ENCODE measurements at places on chromosomes 6 and 20. TPM values are rescaled to one million over a fixed set of nuclear protein-coding genes. Genes with fewer than 3 reads are reported as not detected.

- no peak for DNase-seq
Observed at GRCh38 chr6:89387516-89388201, 24.4 kb downstream of the RRAGD start.

DNA sequence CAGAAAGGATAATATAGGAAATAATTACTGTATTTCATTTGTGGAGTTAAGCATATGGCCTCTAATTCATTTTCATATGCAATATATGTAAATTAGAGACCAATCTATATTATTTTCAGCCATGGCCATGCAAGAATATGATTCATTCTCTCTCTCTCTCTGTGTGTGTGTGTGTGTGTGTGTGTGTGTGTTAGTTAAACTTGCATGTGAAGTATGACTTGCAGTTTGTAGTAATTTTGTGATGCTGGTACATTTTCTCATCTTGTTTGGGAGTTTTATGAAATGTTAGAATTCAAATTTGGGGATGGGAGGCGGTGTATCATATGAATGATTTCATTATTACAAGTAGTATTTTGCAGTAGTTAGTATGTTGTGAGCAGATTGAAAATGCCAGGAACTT is 74.8 kb downstream of the JARID2 start:
- DNase-seq, result no peak

- DNase-seq, result no peak
Observed at GRCh38 chr20:5146871-5147592, 20.2 kb downstream of the CDS2 start.

The HSF2 gene
- 11.8 TPM for total RNA-seq

The DDO gene
- total RNA-seq, result 3.5 TPM

- no peak for DNase-seq
Observed at GRCh38 chr6:149220882-149221773, 96.4 kb upstream of the TAB2 start.

- no peak for DNase-seq
Observed at GRCh38 chr6:111989743-111990142, 64.2 kb upstream of the CCN6 start.

- DNase-seq, result no peak
Observed at GRCh38 chr6:142860498-142860897, 84.5 kb downstream of the HIVEP2 start.

DNA sequence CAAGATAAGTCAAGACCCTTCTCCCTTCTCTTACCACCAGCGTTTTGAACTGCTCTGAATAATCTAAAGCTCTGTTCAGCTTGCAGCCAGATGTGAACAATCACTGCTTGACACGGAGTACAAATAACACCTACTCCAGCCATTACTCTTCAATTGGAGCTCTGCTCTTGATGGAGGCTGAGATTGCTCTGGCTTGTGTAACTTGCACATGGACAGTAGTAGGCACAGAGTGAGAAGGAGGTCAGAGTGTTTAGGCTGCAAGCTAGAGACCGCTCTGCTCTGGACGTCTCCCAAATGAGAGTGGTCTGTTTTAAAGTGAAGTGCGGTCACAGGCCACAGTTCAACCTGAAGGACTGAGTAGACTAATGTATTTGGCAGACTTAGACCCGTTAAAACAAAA is 158.3 kb downstream of the HDGFL1 start:
- no peak for DNase-seq

Data from mucosa of descending colon (tissue), 3 donors.